Spinal cord (tissue), 10 donors: ENCODE measurements at places on chromosomes 4 and X. TPM values are rescaled to one million over a fixed set of nuclear protein-coding genes. Genes with fewer than 3 reads are reported as not detected.
A peak's percentile ranks its signal among the peaks of the same experiment; 100 is the strongest.

DNA sequence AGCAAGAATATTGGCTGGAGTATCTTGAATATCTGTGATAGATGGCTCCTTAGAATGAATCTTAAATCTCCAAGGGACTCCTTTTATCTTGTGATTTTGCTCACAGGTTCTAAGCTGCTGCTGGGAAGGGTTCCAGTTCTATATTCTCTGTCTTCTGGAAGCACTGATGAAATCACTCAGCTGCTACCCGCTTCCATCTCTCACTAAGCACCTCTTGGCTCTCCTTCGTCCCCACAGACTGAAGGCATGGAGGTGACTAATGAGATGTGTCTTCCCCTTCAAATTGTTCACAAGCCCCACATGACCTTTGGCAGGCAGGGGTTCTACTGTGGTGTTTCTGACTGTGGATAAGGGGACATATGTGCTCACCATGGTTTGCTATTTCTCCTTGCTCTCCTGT, 75.9 kb downstream of the C4orf51 start:
- no peak for DNase-seq

DNA sequence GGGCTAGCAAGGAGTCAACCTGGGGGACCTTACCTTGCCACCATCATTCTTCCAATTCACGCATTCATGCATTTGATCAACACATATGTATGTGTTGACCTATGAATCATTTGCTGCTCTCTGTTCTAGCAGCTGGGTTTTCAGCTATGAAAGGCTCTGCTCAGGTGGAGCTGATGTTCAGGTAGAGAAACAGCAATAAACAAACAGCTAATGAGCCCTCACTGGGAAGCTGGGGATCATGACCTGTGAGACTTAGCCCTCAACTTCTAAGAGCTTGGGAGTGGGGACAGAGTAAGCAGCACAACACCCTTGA, 1.6 kb upstream of the OTOP1 start:
- no peak for DNase-seq

- DNase-seq, result no peak
Measured at GRCh38 chrX:69618803-69619202, 2.9 kb downstream of the EDA start.

DNA sequence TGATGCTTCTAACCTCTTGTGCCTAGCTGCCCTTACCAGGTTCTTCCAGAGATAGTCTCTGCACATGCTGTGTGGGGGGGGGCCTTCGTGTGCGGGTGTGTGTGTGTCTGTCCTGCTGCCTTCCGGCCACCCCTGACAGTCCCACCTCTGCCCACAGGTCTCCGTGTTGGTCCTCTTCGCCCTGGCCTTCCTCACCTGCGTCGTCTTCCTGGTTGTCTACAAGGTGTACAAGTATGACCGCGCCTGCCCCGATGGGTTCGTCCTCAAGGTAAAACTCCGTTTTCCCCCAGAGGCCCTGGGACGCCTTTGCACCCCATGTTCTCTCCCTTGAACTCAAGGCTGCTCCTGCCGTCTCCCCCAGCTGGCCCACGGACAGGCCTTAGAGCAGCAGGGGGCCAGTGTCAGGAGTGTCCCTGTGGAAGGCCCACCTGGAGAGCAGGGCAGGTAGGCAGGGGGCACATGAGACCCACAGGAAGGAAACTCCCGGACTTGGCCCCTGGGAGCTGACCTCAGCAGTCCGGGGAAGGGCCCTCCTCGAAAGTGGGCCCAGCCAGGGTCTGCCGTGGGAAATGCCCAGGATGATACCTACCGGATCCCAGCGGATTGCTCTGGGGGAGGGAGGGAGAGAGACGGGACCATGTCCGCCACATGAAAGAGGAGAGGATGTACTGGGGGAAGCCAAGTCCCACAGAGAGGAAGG, 22.7 kb downstream of the NSG1 start:
- DNase-seq, result no peak

DNA sequence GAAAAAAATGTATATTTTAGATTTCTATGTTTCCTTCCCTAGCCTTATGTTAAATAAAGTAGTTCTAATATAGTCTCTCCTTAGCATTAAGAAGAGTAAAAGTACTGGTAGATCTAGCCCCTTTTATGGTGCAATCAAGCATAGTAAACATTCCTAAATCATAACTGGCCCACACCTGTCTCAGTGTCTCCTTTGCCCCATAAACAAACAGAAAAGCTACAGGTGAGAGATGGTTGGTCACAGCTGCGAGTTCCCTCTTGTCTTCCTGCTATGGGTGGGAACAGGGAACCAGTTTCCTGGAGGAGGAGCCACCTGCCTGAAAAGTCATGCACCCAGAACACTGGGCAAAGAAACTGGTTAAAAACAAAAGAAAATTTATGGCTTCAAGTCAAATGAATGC, 16.6 kb downstream of the SOWAHB start:
- DNase-seq, result no peak

GRCh38 chrX:63506320-63506719, 155.2 kb upstream of the SPIN4 start:
- DNase-seq, result no peak

DNA sequence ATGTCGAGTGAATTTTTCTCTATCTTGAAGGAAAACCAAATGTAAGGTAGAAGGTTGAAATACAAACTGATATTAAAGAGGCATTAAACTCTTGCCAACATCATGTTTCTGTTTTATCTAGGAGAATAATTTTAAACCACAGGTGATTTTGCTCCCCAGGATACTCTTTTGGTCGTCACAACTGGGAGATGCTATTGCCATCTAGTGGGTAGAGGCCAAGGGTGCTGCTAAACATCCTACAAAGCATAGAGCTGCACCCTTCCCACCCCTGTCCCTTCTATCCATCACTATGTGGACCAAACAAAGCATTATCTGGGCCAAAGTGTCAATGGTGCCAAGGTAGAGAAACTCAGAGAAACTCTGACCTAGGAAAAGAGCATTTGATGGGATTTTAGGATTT, 154.6 kb upstream of the MAGEB2 start:
- DNase-seq, result no peak

- no peak for DNase-seq
Measured at GRCh38 chrX:18899796-18900380, 84.0 kb downstream of the PHKA2 start.

DNA sequence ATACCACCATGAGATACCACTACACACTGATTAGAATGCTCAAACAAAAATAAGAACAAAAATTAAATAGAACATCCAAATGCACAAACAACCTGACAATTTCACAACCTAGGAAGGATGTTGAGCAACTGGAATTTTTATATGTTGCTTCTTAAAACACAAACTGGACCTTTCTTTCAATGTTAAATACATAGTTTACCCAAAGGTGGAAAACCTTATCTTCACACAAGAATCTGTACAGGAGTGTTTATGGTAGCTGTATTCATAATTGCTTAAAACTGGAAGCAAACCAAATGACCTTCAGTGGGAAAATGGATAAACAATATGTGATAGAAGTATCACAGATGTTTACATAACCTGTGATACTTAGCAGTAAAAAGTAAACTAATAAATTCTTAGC, 573.8 kb downstream of the MAGEB5 start:
- no peak for DNase-seq

DNA sequence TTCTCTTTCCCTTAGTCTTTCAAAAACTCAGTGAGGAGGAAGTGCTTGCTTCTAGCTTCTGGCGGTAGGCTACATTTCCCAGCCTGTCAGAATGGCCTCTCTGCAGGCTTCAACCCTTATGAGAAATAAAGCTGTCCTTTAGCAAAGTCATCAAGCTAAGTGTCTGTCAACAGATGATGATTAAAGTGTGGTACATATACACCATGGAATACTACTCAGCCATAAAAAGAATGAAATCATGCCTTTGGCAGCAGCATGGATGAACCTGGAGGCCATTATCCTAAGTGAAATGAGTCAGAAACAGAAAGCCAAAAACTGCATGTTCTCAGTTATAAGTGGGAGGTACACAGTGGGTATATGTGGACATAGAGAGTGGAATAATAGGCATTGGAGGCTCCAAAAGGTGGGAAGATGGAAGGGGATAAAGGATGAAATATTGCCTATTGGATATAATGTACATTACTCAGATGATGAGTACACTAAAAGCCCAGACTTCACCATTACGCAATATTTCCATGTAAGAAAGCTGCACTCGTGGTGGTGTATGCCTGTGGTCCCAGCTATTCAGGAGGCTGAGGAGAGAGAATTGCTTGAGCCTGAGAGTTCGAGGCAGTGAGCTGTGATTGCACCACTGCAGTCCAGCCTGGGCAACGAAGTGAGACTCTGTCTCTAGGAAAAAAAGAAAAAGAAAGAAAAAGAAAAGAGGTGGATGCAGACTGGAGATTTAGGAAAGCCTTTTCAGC, 7.9 kb downstream of the TRIM2 start:
- DNase-seq, result no peak

DNA sequence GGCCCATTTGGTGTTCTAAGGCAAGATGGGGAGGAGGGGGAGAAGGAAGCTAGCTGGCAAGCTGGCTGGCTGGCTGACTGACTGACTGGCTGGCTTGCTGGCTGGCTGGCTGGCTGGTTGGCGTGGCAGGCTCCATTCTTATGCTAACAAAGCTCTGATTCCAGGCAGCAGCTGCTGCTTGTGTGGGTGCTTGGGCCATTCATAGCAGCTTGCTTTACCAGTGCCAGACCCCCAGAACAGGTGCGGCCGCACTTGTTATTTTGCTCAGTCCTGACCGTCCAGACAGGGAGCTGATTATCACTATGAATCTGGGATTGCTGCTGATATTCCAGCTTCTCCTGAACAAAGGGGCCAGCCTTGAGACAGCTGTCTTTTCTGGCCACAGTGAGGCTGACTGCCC, 131.2 kb upstream of the PAK3 start:
- no peak for DNase-seq

- no peak for DNase-seq
Measured at GRCh38 chr4:116066711-116067245, 953.4 kb upstream of the NDST4 start.

DNA sequence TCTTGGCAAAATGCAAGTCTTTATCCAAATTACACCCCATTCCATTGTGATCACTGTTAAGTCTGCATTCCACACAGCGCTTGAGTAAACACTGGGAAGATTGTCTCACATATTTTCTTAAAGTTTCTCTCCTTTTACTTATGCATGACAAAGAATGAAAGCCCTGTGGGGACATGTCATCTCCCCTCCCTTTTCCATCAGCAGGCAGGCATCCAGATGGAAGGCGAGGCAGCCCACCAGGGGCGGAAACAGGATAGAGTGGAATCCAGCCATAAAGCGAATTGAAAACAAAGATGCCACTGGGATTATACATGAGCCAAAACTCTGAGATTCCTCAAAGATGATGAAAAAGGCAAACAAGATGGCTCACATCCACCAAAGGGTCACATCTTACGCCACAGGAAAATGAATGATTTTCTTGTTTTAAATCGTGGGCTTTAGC, 78.2 kb downstream of the AFAP1 start:
- no peak for DNase-seq

- no peak for DNase-seq
Measured at GRCh38 chr4:73800206-73800605, 36.3 kb upstream of the CXCL6 start.

DNA sequence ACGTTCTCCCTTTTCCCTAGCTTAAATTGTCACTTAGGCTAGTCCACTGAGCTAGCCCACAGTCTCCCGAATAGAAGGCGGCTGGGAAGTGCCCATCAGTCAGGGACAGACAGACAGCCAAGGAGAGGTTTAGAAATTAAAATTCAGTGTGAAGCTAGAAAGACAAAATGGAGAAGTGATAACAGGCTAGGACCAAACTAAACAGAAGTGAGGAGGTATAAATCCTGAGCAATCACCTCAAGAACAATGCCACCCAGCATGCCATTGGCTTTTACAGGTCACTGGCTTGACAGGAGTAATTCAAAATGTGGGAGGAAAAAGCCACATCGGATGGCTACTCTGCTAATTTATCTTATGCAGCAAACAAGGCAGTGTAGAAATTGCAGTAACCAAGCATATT, 138.9 kb downstream of the MAPK10 start:
- no peak for DNase-seq

DNA sequence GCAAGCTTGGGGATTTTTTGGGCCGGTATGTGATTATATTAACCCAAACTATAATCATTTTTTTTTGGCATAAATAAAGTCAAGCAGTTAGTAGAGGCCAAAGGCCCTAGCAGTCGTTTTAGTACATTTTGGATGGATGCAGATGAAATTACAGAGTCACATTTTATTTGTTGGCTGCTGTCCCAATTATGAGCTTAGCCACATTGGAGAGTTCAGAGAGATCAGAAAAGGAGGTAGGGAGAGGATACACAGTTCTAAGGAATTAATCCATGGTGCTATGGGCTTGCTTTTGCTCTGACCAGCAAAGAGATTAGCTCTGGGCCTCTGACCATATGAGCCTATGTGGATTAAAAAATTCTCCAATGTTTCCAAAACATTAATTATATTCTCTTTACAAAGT, 395.1 kb downstream of the RAPGEF2 start:
- DNase-seq, result peak; percentile 65

DNA sequence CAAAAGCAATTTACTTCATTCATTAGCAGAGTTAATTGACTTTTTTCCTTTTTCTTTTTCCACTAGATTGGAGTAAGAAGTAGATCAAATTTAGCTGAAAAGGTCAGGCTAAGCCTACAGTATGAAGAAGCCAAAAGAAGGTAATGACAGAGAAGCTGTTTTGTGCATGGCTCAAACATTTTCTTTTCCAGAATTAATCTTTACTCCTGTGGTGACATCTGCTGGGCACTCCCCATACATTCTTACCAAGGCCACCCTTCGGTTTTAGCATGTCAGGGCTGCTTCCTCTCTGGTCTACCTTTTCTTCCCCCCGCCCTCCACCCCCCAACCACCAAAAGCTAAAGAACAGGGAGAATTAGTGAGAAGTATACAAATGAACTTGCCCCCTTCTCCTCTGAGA, 70.2 kb downstream of the CLDN22 start:
- no peak for DNase-seq

- no peak for DNase-seq
Measured at GRCh38 chr4:152328582-152328981, 207.3 kb downstream of the FBXW7 start.

DNA sequence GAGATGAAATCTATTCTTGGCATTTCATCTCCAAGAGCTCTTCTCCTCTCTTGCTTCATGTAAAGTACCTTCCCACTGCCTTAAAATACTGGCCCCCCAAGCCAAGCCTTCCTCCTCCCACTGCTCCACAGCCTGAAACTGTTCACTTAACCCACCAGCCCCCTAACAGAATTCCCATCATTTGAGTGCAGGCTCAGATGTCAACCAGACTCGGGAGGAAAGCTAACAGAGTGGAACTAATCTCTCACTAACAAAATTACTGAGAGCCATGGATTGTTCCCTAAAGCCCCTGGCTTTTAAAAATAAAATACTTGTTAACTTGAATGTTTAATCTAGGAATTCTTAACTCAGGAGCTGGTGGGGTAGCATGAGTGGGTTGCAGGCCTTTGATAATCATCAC, 7.1 kb upstream of the DCUN1D4 start:
- no peak for DNase-seq

The IDH3G gene
- total RNA-seq, result 36.3 TPM

The SRPX gene
- 40.6 TPM for total RNA-seq

The HSFX2 gene
- 0.89 TPM for total RNA-seq

The DLG3 gene
- 27.3 TPM for total RNA-seq

The TMEM165 gene
- 73.4 TPM for total RNA-seq

The PASD1 gene
- total RNA-seq, result not detected

The CSAG2 gene
- not detected for total RNA-seq

The APBB2 gene
- 97.7 TPM for total RNA-seq

The TMEM47 gene
- total RNA-seq, result 95.9 TPM

The PAGE1 gene
- total RNA-seq, result not detected

The GC gene
- total RNA-seq, result not detected
